Islet precursor cell (in vitro differentiated cells): ENCODE measurements at places on chromosomes 1 and 21.

DNA sequence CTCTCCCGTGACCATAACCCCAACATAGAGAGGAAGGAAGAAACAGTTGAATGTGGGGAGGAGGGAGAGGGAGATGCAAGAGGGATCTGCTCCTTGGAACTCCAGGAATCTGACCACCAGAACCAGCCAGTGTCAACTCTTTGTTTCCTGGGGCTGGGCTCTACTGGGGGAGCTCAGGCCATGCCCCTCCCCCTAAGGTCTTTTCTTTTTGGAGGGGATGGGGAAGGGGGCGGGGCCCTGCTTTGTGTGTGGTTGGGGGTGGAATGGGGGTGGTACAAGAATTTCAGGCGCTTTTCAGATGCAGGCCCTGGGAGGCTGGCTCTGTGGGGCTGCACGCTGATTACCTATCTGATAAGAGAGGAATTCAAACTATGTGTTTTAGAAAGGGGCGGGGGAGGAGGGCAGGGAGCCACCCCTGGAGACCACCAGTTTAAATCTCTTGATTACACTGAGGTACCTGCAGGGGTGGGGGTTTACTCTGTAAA is 8.3 kb downstream of the LIN28A start:
- DNase-seq: peak; percentile 97

DNA sequence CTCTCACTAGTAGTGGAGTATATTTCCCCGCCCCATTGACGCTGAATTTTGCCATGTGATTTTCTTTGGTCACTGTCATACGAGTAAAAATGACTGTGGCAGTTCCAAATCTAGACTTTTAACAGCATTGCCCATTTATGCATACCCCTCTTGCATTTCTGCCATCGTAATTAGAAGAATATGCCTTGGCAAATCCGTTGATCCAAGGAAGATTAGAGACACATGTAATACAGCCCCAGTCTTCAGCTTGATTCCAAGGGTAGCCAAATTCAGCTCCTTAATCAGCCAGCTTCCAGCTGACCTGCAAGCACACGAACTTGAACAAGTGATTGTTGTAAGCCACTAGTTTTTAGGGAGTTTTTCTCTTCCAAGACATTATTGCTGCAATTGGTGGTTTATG is 290.3 kb upstream of the ADAMTS5 start:
- DNase-seq: no peak

DNA sequence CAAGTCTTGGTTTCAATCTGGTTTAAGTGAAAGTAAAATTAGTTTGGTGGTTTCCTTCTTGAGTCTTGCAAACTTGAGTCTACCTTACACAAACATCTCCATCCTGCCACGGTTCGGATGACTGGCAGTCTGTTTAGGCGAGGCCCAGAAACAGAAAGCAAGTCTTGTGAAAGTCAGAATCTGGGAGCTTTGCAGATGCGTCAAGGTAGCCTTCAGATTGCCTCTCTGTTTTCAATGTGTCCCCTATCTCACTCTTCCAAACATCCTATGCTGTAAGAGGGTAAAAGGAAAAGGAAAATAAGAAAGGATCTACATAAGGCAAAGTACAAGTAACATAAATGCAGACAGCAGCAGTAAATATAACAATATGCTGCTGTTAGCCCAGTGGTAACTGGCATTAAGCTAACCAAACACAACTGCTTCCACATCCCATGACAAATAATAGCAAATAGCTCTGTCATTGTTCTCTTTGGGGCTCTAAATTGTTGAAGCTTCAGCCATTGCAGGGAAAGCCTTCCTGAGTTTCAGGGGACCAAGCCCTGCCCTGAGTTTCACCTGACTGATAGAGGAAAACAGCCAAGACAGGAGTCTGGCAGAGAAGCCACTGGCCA is 26.2 kb upstream of the C1orf105 start:
- no peak for DNase-seq

- DNase-seq: no peak
Observed at GRCh38 chr1:240342251-240342625, 250.6 kb downstream of the FMN2 start.

DNA sequence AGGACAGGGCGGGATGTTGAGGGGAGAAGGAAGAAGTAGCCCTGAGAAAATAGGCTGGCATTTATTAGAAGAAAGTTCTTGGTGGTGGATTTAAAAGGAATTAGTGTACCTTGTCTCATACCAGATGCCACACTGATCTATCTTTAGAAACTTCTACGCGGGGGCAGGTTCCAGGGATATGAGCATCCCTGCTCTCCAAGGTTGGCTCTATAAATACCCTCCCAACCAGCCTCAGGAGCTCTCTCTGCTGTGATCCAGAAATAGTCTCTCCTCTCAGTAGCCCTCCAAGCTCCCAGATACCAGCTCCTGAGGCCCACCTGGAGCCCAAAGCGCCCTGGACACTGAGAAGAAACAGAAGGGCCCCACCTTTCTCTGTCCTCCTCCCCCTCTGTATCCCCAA is 128.3 kb upstream of the TNR start:
- no peak for DNase-seq

DNA sequence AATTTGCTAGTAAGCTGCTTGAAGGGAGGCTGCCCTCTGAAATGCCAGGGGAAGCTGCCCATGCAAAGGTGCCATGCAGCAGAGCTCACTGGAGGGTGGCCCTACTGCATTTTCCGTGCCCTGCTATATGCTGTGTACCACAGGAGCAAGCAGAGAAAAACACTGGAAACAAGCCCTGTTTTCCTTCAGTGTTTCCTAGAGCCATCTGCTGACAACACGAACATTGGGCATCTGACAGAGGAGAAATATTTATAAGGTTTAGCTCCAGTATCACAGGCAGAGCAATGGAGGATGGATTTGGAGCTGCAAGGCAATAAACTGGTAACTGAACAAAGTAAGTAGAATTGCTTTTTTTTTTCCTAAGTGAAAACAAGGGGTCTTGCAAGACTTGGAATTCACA is 198.4 kb downstream of the USP25 start:
- DNase-seq: no peak

DNA sequence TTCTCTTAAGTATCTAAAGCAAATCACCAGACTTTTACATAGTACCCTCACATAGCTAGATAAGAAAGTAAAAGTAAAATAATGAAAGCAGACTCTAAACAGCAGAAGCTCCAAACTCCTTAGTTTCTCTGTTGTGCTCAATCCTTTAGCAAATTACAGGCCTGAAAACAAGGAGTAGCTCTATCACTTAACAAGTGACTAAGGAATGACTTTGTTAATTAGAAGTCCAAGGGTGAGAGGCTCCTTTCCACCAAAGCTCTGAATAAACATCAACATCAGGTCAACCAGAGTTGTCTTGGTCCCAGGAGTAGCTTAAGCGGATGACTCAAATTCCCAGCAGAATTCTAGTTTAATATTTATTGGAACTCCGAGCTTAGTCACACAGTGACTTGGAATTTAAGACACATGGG is 5.9 kb downstream of the NRIP1 start:
- DNase-seq: no peak

- DNase-seq: no peak
Observed at GRCh38 chr21:24852610-24853195, 754.6 kb downstream of the MRPL39 start.

DNA sequence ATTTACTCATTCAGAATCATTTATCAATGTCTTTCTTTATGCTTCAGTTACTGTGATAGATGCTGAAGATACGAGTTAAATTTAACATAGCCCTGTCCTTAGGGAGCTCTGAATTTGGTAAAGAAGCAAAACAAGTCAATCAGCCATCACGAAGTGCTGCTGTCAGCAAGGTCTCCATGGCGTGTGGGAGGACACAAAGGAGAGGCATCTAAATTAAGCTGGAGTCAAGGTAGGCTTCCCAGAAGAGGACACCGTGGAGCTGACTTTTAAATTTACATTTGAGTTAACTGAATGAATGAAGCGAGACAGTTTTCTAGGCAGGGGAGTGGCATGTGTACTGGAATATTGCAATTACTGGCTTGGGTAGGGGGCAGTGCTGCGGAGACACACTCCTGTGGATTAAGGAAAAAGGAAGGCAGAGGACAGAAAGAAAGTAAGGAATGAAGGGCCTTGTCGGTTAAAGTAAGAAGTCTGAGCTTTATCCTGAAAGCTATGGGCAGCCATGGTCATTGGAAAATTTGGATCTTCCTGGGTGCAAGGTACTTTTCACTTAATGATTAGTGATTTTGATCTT is 41.3 kb upstream of the C1orf87 start:
- DNase-seq: no peak

GRCh38 chr1:41752514-41753170 is 166.1 kb downstream of the HIVEP3 start:
- no peak for DNase-seq

DNA sequence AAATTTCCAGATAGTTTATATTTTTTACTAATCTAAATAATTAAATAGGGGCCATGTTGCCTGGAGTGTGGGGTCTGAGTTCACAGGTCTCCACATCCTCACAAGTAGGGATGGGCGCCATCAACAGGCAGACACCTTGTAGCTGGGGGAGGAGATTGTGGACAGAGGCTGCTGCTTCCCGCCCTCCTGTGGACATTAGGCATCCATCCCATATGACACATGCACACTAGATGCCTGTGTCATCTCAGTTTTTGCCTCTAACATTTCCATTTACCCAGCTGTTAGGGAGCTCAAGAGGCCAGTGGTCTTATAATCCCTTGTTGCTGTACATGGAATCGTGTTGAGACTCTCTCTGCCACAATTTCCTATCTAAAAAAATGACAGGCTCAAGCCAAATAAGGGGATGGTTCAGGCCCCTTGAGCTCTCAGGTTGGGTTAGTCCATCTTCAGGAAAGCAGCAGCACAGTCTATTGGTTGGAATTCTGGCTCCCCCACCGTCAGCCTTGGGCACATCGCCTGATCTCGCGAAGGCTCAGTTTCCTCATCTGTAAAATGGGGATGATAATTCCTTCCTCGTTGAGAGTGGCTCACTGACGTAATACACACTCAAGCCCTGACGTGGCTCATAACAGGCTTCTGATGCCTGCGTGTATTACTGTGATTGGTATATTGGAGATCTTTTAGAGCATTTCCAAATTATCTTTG is 13.6 kb downstream of the LHX4 start:
- DNase-seq: no peak

GRCh38 chr1:100510451-100510850 is 27.5 kb upstream of the GPR88 start:
- DNase-seq: no peak

GRCh38 chr1:960363-961131 is at the start of gene KLHL17:
Gene KLHL17, plus strand, starts transcription at chr1:960584. Its CDS starts 110 bp downstream, at chr1:960694.
- DNase-seq: peak; percentile 85

- DNase-seq: no peak
Observed at GRCh38 chr1:209607795-209608178, 24.3 kb downstream of the CAMK1G start.

- DNase-seq: no peak
Observed at GRCh38 chr1:216387782-216388181, 35.5 kb downstream of the USH2A start.

- no peak for DNase-seq
Observed at GRCh38 chr21:14751602-14752344, 205.7 kb upstream of the SAMSN1 start.

DNA sequence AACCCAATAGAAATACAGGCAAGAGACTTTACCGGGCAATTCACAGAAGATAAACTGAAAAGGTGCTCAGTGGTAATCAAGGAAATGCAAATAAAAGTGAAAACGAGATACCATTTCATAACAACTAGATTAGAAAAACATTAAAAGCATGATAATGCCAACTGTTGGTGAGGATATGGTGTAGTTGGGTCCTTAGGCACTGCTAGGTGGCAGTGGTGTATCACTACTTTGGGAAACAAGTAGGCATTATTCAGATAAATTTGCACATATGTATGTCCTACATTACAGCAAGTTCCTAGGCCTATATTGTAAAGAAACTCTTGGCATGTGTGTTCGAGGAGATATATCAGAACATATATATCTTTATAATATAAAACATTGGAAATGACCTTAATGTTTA is 31.0 kb downstream of the AZIN2 start:
- DNase-seq: no peak

DNA sequence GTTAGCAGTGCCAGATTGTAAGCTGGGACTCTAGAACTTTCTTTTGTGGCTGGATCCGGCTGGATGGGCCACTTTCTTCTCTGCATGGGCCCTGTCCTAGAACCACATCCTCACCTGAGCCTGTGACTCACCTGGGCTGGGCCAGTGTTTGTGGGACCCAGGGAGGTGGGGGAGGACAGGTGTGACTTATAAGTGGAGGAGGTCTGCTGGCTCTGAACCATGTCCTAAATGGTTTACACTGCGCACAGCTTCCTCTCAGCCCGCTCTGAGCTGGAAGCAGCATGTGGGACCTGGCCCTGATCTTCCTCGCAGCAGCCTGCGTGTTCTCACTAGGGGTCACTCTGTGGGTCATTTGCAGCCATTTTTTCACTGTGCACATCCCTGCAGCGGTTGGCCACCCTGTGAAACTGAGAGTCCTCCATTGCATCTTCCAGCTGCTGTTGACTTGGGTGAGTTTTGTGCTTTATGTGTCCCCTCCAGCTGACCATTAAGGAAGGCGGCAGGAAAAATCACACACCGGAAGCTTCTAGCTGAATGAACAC is at the start of gene AADACL3:
TSS of gene AADACL3 (plus strand) at position 215 of the 542 bp plus-strand sequence. CDS start at position 282, 67 bp downstream.
- peak; percentile 64 for DNase-seq

GRCh38 chr1:202687370-202687769 is 22.9 kb downstream of the SYT2 start:
- no peak for DNase-seq
